SK-N-SH (cell line): ENCODE measurements at places on chromosomes 4 and X. TPM values are rescaled to one million over a fixed set of nuclear protein-coding genes. Genes with fewer than 3 reads are reported as not detected.

DNA sequence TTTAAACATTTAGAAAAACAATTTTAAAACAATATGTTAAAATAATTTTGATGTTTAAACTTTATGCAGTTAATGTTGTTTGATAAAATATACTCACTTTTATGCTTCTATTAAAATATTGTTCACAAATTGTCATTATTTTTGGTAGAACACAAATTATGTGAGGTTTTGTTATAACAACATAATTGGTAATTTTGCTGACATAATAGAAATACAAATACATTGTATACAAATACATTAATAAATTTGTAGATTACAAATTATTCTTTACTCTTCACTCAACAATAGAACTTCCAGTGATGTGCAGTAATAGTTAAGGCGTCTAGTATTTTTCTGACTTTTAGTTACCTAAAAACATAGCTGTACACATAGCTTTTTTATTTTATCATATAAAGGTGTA lies 1472.4 kb upstream of the ADGRL3 start:
- DNase-seq, result no peak

- DNase-seq, result no peak
These were observed 11.3 kb downstream of the SLC10A6 start for GRCh38 chr4:86837691-86838503.

DNA sequence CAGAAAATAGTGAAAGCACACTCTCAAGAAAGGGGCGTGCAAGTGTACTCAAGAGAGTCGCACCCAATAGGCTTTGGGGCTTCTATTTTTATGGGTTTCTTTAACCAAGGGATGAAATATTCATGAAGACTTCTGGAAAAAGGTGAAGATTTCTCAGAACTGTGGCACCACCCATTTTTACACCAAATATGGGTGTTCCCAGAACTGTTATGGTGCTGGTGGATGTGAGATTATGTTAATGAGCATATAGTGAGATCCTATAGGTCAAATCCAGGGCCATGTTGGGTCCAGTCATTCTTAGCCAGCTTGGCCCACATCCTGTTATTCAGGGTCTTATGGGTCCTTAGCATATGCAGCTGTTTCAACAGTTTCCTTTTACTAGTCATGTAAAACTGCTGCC lies 61.0 kb upstream of the SMIM10 start:
- DNase-seq, result no peak

DNA sequence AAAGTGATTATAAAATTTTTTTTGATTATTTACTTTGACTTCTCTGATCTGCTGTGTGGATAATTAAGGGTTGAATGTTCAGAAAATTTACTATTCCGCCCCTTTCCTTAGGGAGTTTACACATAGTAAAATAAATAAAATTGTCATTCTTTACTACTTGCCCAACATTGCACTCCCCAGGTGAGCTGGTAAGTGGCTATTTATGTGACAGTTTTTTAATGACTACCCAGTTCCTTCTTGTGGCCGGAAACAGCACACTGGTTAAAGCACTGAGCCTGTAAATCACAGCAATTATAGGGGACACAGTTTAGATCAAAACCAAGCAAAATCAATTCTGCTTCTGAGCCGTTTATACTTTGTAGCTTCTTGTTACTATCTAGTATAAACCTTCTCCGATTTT lies 158.1 kb downstream of the FHIP1A start:
- no peak for DNase-seq

DNA sequence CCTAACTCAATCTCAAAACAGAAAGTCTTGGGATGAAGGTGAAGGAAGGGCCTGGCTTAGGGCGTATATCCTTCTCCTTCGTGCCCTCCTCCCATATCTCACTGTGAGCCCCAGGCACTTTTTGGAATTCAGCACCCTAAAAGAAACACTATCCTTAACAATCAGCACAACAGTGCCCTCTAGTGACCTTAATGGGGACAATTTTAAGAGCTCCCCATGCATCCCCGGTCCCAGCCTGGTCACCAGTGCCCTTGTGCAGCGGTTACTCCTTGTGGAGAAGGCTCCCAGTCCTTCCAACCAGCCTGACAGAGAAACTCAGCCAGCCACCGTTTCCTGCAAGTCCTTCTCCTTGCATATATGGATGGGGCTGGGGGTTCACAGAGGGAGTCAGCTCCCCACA lies 4.2 kb downstream of the PAK3 start:
- DNase-seq, result peak; percentile 69

GRCh38 chrX:110920991-110921390 lies 125.4 kb upstream of the CHRDL1 start:
- DNase-seq, result no peak

Gene BRCC3
- 11.2 and 16.6 TPM in 2 replicates for polyA plus RNA-seq

DNA sequence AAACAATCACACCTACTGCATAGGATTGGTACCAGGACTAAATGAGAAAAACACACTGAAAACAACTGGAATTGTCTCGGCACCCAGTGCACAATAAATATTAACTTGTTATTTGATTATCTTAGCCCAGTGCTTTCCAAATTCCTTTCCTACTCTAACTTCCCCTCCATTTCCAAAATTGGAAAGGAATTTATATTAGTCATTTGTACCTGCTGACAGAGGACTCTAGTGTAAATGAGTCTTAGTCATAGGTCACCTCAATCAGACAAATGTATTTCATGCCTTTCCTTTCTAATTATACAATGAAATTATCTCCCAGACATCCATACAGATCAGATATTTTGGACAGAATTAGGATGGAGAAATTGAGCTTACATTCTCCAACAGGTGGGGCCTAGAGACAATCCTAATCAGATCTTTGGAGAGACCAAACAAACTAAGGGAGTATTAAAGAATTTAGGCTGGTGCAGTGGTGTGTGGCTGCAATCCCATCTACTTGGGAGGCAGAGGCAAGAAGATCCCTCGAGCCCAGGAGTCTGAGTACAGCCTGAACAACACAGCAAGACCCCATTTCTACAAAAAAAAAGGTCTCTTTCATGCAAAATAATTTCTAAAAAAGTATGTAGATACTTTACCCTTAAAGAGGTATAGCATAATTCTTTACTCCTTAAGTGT lies 10.1 kb downstream of the SH3D19 start:
- no peak for DNase-seq

DNA sequence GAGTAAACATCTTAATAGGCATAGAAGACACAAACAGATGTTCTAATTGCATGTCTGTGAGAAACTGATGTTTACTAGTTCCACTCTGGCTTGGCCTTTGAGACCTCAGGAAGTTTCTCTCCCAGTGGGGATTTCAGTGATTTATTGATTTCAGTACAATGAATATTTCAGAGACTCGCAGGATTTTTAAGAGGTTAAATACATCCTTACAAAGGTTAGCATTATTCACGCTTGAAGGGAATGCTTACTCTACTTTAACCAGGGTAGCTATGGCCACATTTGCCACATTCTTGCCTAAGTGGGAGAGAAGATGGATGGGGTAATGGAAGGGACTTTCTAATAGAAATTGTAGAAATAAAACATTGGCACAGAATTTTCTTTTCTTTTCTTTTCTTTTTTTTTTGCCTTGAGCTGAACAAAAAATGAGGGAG lies 480.1 kb downstream of the SPRY1 start:
- no peak for DNase-seq

GRCh38 chr4:88549815-88550214 lies 26.2 kb upstream of the PYURF start:
- DNase-seq, result no peak

Gene GLOD5
- not detected in 2 replicates for polyA plus RNA-seq

DNA sequence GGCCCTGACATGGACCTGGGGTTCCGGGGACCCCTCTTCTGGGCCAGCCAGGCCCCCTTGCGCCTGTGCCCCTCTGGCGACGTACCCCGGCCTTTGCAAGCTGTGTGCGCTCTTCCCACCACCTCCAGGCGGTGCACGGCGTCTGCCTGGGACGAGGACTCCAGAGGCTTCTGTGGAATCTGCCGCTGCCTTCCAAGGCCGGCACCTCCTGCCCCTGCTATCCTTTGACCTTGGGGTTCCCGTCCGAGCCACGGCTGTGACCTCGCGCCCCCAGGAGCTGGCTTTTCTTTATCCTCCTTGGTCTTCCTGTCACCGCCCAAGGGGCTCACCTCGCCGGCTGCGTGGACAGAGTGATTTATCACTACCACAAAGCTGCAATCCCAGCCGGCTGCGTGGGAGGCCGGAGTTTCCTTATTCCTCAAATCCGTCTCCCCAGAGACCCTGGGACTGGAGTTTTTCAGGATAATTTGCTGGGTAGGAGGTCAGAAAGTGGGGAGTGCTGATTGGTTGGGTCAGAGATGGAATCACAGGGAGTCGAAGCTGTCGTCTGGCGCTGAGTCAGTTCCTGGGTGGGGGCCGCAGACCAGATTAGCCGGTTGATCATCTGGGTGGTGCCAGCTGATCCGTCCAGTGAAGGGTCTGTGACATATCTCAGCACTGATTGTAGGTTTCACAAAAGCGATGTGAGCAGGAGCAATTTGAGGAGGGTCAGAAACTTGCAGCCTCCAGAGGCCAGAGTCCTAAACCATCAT lies 19.8 kb upstream of the PLCXD1 start:
- DNase-seq, result no peak

- no peak for DNase-seq
These were observed 3.8 kb upstream of the GRPR start for GRCh38 chrX:16119353-16120220.

DNA sequence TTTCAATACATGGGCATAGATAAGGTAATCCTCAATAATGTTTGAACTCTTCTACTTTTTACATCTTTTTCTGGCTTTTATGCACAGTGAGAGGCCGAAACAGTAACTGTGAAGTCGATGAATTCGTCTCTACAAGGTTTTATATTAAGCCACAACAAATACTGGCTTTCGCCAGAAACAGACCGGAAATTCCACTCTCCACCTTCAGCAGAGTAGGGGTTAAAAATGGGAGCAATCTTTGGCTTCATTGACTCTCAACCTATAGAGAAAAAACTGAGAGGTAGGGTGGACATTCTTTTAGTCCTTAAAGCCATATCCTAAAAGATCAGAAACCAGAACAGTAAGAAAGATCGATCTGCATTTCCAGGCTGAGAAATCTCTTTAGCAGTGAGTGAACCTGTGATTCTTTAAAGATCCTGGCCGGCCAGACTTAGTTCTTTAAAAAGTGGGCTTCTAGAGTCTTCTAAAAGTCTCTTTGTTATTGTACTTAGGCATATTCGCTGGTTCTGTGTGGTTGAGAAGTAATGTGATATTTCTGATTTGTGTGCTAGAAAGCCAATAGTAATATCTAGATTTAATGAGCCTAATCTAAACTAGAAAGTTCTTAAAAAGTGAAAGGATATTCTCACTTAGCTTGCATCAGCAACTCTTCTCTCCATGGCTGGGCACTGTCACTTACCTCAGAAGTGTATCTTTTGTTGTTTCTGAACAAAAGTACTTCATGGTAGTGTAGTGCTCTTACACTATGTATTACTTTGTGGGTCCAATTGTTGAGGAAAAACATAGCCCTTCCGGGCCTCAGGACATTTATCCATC lies 2.0 kb downstream of the HSPA4L start:
- DNase-seq, result no peak

Gene PPEF2
- polyA plus RNA-seq, result not detected in 2 replicates

GRCh38 chr4:38889143-38889542 lies 21.5 kb downstream of the FAM114A1 start:
- DNase-seq, result no peak

GRCh38 chr4:102531462-102531861 lies 30.3 kb downstream of the NFKB1 start:
- no peak for DNase-seq
